CD8-positive, alpha-beta memory T cell (primary cell): ENCODE measurements at places on chromosomes 16 and 17. TPM values are rescaled to one million over a fixed set of nuclear protein-coding genes. Genes with fewer than 3 reads are reported as not detected.

Gene TP53TG3C
- not detected for total RNA-seq

Gene UNC13D
- 154 TPM for total RNA-seq

DNA sequence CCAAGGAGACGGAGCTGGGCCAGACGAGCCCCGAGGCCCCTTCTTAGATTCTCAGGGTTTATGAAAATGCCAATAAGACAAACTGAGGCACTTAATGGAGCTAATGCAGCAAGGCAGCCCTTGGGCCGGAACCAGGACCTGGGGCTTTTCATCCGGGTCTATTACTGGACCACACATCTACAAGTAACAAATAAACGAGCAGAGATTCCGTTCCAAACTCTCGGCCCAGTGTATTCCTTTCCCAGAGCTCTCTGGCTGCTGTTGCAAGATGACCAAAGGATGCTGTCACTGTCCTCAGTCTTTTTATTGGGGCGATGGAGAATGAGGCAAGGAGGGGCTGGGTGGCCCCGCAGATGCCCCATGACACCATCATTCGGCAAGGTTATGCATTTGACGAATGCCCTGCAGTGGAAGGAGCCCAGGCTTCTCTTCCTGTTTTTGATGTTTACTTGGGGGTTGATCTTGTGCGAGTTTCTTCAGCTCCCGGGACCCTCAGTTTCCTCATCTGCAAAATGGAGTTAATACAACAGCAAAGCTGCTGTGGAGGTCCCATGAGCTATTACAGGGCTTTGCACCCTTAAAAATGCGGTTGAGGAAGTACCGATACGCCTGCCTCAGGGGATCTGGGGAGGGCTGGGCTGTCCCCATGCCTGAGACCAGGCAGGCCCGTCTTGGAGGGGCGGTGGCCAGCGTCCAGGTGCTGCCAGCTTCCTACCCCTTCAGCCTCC lies 1.1 kb upstream of the NTN1 start:
- H3K4me1 ChIP-seq, result peaks cover 8% of the 10 kb centered on the region
- H3K27ac ChIP-seq, result no peak overlapping the region
- DNase-seq, result no peak
- H3K27me3 ChIP-seq, result peaks cover 42% of the 10 kb centered on the region
- no peaks in the 10 kb centered on the region for H3K36me3 ChIP-seq

GRCh38 chr16:21235199-21235585 lies 1.7 kb downstream of the ANKS4B start:
- no peaks in the 10 kb centered on the region for H3K36me3 ChIP-seq
- no peak for DNase-seq
- H3K4me1 ChIP-seq, result no peaks in the 10 kb centered on the region
- no peak overlapping the region for H3K4me3 ChIP-seq
- no peak overlapping the region for H3K27ac ChIP-seq

- no peaks in the 10 kb centered on the region for H3K36me3 ChIP-seq
- H3K27me3 ChIP-seq, result no peaks in the 10 kb centered on the region
- no peak overlapping the region for H3K27ac ChIP-seq
These were observed 37.5 kb upstream of the PHB1 start for GRCh38 chr17:49452201-49452600.

- H3K27me3 ChIP-seq, result no peaks in the 10 kb centered on the region
- DNase-seq, result no peak
- H3K36me3 ChIP-seq, result no peaks in the 10 kb centered on the region
These were observed 23.3 kb downstream of the CCR7 start for GRCh38 chr17:40541873-40542557.

DNA sequence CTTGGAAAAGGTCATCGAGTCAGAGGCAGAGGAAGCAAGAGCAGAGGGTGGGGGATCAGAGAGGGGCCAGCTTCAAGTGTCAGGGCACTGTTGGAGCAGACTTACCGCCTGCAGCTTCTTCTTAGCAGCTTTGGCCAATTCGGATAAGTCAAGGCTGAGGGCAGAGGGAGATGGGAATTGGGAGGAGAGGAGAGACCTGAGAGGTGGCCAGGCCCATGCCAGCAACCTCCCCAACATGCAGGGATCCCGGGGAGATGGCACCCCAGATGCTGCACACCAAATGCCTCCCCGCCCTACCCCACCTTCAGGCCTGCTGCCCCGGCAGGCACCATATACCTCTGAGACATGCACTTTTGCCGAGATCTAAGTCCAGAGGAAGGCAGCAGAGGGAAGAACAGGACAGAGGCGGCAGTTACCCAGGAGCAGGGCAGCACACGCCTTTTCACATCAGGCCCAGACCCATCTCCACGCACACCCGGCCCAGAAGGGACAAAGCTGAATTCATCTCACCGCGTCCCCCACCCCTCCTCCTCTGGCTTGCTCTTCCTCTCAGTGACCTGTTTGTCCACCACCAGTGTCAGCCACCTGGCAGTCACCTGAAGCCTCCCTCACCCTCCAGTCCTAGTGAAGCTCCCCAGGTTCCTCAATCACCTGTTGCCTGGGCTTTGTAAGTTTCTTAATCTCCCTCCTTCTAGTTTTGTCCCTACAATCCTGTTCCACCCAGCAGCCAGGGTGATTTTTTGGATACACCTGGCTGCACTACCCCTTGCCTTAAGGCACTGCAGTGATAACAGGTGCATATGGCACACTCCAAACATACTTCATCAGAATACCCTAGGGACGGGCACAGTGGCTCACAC lies 10.4 kb downstream of the TP53I13 start:
- H3K4me1 ChIP-seq, result peaks cover 6% of the 10 kb centered on the region
- DNase-seq, result peak; percentile 31
- no peaks in the 10 kb centered on the region for H3K27me3 ChIP-seq
- no peak overlapping the region for H3K27ac ChIP-seq

GRCh38 chr17:80614332-80615047 lies 69.9 kb downstream of the RPTOR start:
- H3K36me3 ChIP-seq, result no peaks in the 10 kb centered on the region
- H3K4me3 ChIP-seq, result no peak overlapping the region
- H3K4me1 ChIP-seq, result peaks cover 24% of the 10 kb centered on the region
- no peaks in the 10 kb centered on the region for H3K27me3 ChIP-seq
- DNase-seq, result no peak

DNA sequence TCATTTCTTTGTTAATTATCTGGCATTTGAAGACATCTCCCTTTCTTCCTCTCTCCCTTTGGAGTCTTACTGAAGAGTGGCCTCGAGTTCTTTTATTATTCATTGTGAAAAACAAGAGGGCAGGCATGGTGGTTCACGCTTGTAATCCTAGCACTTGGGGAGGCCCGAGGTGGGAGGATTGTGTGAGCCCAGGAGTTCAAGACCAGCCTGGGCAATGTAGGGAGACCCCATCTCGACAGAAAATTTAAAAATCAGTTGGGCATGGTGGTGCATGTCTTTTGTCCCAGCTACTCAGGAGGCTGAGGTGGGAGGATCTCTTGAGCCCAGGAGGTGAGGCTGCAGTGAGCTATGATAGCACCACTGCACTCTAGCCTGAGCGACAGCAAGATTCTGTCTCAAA lies 20.1 kb downstream of the BPTF start:
- peaks cover 10% of the 10 kb centered on the region for H3K4me1 ChIP-seq
- DNase-seq, result no peak
- no peak overlapping the region for H3K27ac ChIP-seq
- no peak overlapping the region for H3K4me3 ChIP-seq

DNA sequence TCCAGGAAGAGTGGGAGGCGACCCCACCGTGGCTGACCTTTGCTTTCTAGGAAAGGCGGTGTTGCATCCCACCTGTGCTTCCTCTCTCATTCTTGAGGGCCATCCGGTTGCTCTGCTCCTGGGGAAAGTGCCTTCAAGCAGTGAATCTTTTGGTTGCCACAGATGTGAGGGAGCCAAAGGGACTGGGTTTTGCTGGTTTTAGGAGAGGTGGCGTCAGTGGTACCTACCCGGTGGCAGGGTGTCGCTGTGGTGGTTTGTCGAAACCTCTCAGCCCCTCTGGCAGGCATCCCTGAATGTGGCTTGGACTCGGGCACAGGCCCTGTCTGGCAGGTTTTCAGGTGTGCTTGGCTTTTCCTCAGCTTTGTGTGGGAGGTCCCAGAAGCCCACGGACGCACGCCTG lies 611.5 kb downstream of the KCNJ18 start:
- H3K36me3 ChIP-seq, result no peaks in the 10 kb centered on the region
- no peak overlapping the region for H3K4me3 ChIP-seq

DNA sequence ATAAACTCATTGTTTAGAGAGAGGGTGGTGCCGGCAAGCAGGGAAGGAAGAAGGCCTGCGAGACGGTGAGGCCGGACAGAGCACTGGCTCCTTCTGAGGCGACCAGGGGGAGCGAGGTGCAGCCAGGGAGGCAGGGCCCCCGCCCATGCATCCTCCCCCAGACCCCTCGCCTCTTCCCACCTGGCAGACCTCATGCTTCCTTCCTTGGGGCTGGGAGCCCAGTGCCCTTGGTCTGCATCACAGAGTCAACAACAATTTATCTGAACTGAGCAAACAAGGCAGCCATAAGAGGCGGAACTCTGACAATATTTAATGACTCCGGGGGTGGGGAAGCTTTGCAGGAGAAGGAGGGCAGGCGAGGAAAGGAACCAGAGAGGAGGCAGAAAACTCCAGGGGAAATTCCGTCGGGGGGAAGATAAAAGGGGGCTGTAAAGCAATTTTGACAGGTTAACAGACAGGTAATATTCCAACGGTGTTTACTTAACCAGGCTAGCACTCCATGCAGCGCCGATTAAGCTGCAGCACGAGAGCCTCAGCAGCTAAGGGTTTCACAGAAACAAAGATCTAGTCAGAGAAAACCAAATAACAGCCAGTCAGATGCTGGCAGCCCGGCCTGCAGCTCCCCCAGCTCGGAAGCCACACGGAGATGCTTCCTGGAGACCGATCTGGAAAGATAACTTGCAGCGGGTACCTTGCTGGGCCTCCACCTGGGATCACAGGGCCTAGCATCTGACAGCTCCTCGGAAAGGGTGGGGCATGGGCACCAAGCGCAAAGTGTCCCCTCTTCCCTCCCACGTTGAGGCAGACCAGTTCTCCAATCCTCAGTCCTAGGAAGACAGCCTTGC lies 398.2 kb downstream of the SOX9 start:
- no peak for DNase-seq
- H3K27ac ChIP-seq, result no peak overlapping the region
- H3K36me3 ChIP-seq, result no peaks in the 10 kb centered on the region
- H3K4me3 ChIP-seq, result no peak overlapping the region
- no peaks in the 10 kb centered on the region for H3K27me3 ChIP-seq

DNA sequence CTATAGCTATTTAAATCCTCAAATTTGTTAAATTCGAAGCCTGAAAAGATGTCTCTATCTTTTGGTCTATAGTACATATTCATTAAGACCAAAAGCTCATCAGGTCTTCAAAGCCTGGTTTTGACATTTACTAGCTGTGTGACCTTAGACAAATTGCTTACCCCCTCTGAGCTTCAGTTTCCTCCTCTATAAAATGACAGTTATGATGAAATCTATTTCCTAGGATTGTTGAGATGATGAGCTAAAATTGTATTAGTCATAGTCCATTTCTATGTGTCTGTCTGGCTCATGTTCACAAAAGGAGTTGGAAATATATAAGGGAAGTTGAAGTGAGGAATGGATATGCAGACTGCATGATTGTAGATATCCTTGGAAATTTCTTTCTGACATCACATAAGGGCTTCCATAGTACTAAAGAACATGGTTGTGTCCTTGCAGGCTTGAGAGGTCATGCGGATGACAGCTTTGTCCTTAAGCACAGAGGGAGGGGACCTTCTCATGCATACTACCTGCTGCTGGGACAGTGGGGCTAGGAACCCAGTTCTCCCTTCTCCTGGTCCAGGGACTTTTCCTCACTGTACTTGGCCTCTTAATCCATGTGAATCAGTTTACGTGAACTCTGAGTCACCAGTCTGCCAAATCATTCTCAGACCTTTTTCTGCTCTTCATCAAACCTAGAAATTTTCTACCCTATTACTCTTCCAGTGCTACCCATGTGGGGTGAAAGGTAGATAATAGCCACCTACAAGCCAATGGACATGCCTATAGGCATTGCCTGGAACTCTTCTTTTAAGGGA lies 487.5 kb upstream of the SALL1 start:
- H3K4me1 ChIP-seq, result no peaks in the 10 kb centered on the region
- no peak overlapping the region for H3K4me3 ChIP-seq
- H3K36me3 ChIP-seq, result no peaks in the 10 kb centered on the region
- H3K27me3 ChIP-seq, result no peaks in the 10 kb centered on the region
- no peak for DNase-seq
- no peak overlapping the region for H3K27ac ChIP-seq

- H3K27ac ChIP-seq, result no peak overlapping the region
- H3K27me3 ChIP-seq, result no peaks in the 10 kb centered on the region
- no peaks in the 10 kb centered on the region for H3K4me1 ChIP-seq
- H3K4me3 ChIP-seq, result no peak overlapping the region
These were observed 88.4 kb downstream of the FTO start for GRCh38 chr16:53792161-53792951.

DNA sequence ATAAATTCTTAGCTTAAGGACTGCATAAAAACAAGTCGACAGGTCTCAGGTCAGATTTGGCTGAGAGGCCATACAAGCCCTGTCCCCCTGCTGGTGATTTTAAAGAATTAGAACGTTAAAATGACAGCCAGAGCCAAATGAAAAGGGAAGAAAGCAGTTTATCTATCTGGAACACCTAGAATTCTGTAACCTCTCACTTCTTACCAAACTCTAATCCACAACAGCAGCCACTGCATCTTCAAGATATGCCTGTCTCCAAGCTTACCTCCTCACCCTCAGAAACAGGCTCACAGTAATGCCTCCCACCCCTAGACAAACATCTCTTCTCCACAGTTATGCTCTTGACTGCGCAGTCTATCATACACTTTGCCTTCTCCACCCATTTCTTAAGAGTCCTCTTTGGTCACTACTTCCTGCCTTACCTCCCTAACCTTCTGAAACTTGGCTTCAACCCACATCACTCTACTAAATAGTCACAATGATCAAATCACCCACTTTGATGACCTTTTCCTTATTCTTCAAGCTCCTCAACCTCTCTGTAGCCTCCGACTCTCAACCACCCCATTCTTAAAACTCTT lies 14.2 kb downstream of the ANKFY1 start:
- no peak overlapping the region for H3K27ac ChIP-seq
- peaks cover 5% of the 10 kb centered on the region for H3K36me3 ChIP-seq
- no peak overlapping the region for H3K4me3 ChIP-seq
- H3K27me3 ChIP-seq, result no peaks in the 10 kb centered on the region

DNA sequence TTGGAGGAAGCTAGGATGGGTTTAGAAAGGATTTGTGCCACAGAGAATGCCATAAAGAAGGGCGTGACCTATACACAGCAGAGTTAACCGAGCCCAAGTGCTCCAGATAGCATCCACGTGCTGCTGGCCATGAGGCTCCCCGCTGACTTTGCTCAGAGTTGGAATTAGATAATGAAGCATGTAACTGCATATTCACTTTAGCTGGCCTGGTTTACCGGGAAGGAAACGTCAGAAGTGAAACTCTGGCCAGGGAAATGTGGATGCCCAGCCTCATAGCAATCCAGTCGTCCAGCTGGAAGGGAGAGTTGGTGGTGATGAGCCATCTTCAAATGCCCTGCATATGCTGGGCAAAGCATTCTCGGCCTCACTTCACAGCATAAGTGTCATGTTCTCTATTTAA lies 6.1 kb downstream of the KRT35 start:
- no peaks in the 10 kb centered on the region for H3K4me1 ChIP-seq
- H3K27ac ChIP-seq, result no peak overlapping the region
- no peaks in the 10 kb centered on the region for H3K27me3 ChIP-seq
- no peak overlapping the region for H3K4me3 ChIP-seq
